ENCODE measurements at places on chromosomes 11 and 22.

- H3K36me3 ChIP-seq, result no peaks in the 10 kb centered on the region
- DNase-seq, result no peak
- peaks cover 4% of the 10 kb centered on the region for H3K27me3 ChIP-seq
- no peak overlapping the region for H3K27ac ChIP-seq
- H3K4me3 ChIP-seq, result peak overlapping the region; percentile 35
Observed at GRCh38 chr11:120208001-120208441, 2.8 kb upstream of the OAF start.

DNA sequence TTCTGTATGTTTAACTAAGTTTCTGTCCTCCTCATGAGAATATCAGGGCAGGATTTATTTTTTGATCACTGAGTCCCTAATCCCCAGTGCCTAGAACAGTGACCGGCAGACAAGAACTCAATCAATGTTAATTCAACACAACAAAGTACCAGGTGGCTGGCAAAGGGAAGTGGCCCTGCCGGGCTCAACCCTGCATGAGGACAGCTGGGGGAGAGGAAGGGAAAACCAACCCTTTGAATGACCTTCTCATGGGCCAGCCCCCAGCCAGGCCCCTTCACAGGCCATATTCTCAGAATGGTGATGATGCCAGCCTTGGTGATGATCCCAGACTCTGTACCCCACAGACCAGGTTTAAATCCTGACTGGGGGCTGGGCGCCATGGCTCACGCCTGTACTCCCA is 1.4 kb upstream of the MFNG start:
- H3K4me3 ChIP-seq, result no peak overlapping the region
- H3K4me1 ChIP-seq, result peaks cover 31% of the 10 kb centered on the region
- H3K36me3 ChIP-seq, result no peaks in the 10 kb centered on the region
- H3K27me3 ChIP-seq, result peaks cover 16% of the 10 kb centered on the region
- DNase-seq, result no peak

- H3K36me3 ChIP-seq, result no peaks in the 10 kb centered on the region
- H3K27me3 ChIP-seq, result no peaks in the 10 kb centered on the region
- H3K4me3 ChIP-seq, result no peak overlapping the region
- H3K27ac ChIP-seq, result peak overlapping the region; percentile 44
Observed at GRCh38 chr11:75265851-75266531, 25.4 kb downstream of the TPBGL start.

DNA sequence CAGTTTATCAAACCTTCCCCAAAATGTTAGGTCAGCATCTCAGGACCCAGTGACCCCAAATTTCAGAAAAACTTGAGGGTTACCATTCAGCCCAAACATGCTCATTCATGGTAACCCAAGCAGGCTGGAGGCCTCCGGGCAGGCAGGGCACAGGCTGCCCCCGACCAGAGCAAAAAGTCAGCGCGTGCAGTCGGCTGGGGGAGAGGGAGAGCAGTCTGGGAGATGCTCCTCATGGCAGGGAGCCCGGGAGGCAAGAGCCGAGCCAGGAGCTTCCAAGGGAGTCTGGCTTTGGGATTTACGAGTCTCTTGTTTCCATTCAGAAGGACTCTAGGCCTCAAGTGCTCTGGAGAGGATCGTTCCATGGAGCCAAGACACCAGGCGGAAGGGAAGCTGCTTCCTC is 45.7 kb downstream of the RPUSD4 start:
- DNase-seq, result no peak
- H3K4me3 ChIP-seq, result no peak overlapping the region
- H3K27me3 ChIP-seq, result peaks cover 73% of the 10 kb centered on the region
- no peaks in the 10 kb centered on the region for H3K36me3 ChIP-seq
- H3K4me1 ChIP-seq, result peaks cover 27% of the 10 kb centered on the region

GRCh38 chr22:31947296-31947695 is 3.0 kb downstream of the YWHAH start:
- peaks cover 24% of the 10 kb centered on the region for H3K4me1 ChIP-seq
- H3K4me3 ChIP-seq, result peak overlapping the region; percentile 68
- peaks cover 9% of the 10 kb centered on the region for H3K36me3 ChIP-seq
- H3K27me3 ChIP-seq, result no peaks in the 10 kb centered on the region
- H3K27ac ChIP-seq, result no peak overlapping the region

DNA sequence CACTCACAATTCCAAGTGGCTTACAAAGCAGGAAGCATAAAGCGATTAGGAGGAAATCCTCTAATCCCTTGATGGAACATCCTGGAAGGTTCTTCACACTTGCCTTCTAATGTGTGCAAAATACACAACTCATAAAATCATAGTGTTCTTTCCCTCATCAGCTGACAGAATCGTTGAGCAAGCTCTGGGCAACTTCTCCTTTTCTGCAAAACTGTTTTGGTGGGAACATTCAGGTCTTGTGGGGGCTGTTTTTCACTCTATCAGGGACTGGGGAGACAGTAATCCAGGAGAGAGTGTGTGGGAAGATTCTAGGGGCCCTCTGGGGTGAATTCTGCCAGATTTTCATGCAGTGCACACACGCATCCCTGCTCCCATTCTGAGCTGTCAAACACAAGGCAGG is 53.2 kb downstream of the IRAG1 start:
- no peaks in the 10 kb centered on the region for H3K36me3 ChIP-seq
- H3K4me3 ChIP-seq, result no peak overlapping the region
- H3K27ac ChIP-seq, result peak overlapping the region; percentile 57
- peaks cover 46% of the 10 kb centered on the region for H3K4me1 ChIP-seq

DNA sequence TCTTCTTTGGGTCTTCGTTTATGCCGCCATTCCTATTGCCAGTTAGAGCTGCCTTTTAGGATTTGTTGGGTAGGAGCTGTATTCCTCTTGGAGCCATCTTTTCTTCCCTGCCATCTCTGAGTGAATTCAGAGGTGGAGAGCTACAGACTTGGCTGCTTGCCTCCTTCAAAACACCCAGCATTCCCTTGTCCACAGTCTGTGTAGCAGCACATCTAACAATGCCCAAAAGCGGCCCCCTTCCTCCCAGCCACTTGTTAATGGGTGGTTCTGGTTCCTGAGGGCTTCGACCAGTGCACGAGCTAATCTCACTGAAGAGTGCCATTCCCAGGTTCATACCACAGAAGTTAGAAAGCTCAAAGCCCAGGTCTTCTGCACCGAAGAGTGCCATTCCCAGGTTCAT is 37.7 kb downstream of the MARK2 start:
- DNase-seq, result no peak
- H3K36me3 ChIP-seq, result no peaks in the 10 kb centered on the region
- H3K4me1 ChIP-seq, result peaks cover 51% of the 10 kb centered on the region
- no peak overlapping the region for H3K4me3 ChIP-seq
- H3K27ac ChIP-seq, result no peak overlapping the region
- no peaks in the 10 kb centered on the region for H3K27me3 ChIP-seq

DNA sequence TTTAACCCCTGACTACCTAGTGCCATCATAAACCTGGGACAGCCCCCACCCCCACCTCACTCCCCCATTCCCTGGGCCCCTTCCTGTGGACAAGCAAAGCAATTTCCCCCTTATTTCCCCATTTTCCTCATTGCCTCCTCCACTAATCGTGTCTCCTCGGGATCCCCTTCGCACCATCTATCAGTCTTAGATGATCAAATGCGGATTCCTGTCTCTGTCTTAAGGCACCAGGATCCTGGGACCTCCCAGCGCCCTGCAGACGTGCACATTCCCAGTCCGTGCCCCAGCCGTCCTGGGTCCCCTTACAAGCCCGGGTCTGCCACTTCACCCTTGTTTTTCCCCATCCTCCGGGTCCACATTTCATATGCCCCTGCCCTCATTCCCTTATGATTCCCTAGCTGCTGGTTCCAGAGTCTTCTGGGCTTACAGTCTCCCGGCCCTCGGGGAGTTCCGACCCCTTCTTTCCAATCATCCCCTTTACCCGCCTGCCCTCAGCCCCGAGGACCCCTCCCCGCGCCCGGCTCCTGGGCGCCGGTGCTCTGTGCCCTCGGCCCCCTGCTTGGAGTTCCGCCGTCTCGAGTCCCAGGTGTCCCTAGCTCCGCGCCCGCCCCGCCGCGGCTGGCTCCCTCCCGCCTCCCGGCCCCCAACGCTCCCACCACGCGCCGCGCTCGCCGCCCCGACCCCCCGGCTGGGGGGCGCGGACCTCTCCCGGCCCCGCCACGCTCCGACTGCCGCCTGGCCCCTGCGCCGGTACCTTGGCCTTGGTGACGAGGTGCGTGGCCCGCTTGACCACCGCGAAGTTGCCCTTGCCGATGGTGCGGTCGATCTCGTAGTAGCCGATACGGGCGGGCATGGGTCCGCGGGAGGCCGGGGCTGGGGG is 599 bp downstream of the SIK3 start:
- H3K36me3 ChIP-seq, result no peaks in the 10 kb centered on the region
- no peak for DNase-seq
- H3K4me3 ChIP-seq, result peak overlapping the region; percentile 100
- H3K4me1 ChIP-seq, result peaks cover 46% of the 10 kb centered on the region

DNA sequence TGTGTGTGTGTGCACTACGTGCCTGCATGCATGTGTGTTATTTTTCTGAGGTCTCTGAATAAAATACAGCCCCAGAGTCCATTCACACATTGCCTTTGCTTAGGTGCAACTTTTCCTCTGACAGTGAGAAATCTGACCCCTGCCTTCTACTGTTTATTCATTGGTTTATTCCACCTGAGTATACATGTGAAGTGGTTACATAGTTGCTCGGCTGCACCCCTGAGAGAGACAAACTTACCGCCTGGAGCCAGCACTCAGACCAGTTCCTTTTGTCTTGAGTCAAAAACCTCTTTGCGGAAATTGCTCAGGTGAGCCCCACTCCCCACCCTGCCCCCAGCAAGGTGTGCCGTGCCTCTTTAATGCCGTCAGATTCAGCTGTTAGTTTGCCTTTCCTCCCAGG is 363.6 kb downstream of the BRD1 start:
- peaks cover 4% of the 10 kb centered on the region for H3K27me3 ChIP-seq
- no peak overlapping the region for H3K27ac ChIP-seq
- no peak overlapping the region for H3K4me3 ChIP-seq
- DNase-seq, result no peak
- no peaks in the 10 kb centered on the region for H3K36me3 ChIP-seq
- peaks cover 19% of the 10 kb centered on the region for H3K4me1 ChIP-seq

DNA sequence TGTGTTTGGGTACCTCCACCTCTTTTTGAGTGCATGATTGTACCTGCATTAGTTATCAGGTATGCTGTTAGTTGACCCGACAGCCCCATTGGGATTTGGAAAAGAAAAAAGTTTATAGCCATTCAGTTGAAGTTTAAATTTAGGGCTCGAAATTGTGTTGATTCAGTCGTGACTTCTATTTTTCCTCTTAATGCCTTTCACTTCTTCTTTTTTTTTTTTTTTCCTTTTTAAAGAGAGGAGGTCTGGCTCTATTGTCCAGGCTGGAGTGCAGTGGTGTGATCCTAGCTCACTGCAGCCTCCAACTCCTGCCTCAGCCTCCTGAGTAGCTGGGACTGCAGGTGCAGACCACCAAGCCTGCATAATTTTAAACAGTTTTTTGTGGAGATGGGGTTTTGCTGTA is 2.3 kb downstream of the STT3A start:
- H3K4me3 ChIP-seq, result peak overlapping the region; percentile 96
- DNase-seq, result no peak
- H3K36me3 ChIP-seq, result peaks cover 6% of the 10 kb centered on the region
- no peak overlapping the region for H3K27ac ChIP-seq

DNA sequence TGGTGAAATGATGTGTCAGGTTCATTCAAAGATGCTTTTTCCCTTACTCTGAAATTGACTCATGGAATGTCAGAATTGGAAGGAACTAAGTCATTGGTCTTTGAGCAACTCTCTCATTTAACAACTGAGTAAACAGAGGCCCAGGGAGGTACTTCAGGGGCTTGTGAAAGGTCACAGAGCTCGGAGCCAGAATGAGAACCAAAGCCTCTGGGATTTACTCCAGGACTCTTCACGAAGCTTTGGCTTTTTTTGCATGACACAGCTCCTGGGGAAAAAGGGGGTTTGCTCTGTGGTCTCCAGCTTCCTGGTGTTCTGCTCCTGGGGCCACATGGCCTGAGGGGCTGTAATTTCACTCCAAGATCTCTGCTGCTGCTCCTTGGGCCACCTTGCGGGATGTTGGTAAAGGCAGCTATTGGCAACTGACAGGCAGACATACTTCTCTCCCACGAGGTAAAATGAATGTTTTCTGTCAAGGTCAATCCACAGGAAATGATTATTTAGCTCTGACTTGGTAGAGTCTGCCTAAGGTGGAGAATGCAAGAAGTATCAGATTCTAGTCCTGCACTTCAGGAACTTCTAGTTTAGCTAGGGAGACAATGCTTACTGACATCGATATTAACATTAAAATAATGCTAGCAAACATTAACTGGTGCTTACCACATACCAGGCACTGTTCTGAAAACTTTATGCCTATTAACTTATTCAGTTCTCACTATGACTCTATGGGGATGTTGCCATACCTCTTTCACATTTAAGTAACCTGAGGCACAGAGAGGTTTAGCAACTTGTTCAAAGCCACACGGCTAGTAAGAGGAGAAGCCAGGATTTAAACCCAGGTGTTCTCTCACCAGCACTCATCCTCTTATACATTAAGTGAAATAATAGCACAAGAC is 16.1 kb downstream of the PKNOX2 start:
- DNase-seq, result no peak
- H3K4me3 ChIP-seq, result no peak overlapping the region
- peaks cover 9% of the 10 kb centered on the region for H3K27me3 ChIP-seq
- peaks cover 9% of the 10 kb centered on the region for H3K36me3 ChIP-seq
- H3K4me1 ChIP-seq, result peaks cover 59% of the 10 kb centered on the region

GRCh38 chr11:62435846-62436660 is 17.2 kb downstream of the SCGB1A1 start:
- no peak overlapping the region for H3K27ac ChIP-seq
- H3K36me3 ChIP-seq, result no peaks in the 10 kb centered on the region
- no peak for DNase-seq
- peaks cover 21% of the 10 kb centered on the region for H3K4me1 ChIP-seq
- no peaks in the 10 kb centered on the region for H3K27me3 ChIP-seq
- no peak overlapping the region for H3K4me3 ChIP-seq

DNA sequence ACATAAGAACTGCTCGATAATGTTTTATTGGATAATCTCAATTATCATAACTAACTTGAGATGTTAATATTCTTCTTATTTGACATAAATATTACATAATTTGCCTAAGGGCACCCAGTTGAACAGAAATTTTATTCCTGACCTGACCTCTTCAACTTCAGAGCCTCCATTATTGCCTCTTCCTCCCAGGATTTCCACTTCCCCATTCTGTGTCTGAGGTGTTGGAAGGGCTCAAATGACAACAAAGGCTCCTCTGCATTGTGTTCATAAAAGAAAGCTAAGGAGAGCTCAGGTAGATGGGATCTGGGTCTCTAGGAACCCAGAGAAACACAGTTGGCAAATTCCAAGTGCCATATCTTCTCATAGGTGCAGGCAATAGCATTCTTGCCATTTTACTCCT is 61.2 kb upstream of the ARHGAP20 start:
- no peak overlapping the region for H3K4me3 ChIP-seq
- no peaks in the 10 kb centered on the region for H3K4me1 ChIP-seq
- no peaks in the 10 kb centered on the region for H3K36me3 ChIP-seq

GRCh38 chr22:26912655-26913345 is 255.4 kb downstream of the MIAT start:
- no peak for DNase-seq
- no peak overlapping the region for H3K4me3 ChIP-seq
- H3K4me1 ChIP-seq, result peaks cover 14% of the 10 kb centered on the region

GRCh38 chr11:86508604-86509587 is 134.2 kb downstream of the CCDC81 start:
- H3K36me3 ChIP-seq, result no peaks in the 10 kb centered on the region
- no peaks in the 10 kb centered on the region for H3K4me1 ChIP-seq
- no peaks in the 10 kb centered on the region for H3K27me3 ChIP-seq
- H3K27ac ChIP-seq, result no peak overlapping the region
